Stimulated activated CD8-positive, alpha-beta memory T cell treated with anti-CD3 and anti-CD28 coated beads, Interleukin-12 subunit alpha, Interleukin-12 subunit beta, amount 100 ng/mL, for 4 hours (primary cell): ENCODE measurements at places on chromosomes 2 and 18.

DNA sequence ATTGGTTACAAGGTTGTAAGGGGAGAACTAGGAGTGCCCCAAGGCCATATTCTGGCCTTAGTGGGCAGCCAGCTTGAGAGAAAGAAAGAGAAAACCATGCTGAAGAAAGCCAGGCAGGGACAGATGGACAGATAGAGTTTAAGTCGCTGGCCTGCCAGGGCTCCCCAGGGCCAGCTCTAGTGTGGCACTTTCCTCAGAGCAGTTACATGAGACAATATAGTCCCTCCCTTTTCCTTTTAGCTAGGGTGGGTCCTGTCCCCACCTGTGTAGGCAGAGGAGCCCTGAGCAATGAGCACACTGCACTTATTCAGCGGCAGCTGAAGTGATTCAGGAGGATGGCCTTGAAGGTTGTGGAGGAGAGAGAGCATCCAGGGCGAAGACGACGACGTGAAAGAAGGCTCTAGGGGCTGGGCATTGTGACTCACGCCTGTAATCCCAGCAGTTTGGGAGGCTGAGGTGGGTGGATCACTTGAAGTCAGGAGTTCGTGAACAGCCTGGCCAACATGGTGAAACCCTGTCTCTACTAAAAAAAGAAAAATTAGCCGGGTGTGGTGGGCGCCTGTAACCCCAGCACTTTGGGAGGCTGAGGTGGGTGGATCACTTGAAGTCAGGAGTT is 152.0 kb upstream of the SLC1A4 start:
- no peak for DNase-seq

GRCh38 chr18:13623348-13623747 is 103.0 kb downstream of the FAM210A start:
- no peak for DNase-seq

DNA sequence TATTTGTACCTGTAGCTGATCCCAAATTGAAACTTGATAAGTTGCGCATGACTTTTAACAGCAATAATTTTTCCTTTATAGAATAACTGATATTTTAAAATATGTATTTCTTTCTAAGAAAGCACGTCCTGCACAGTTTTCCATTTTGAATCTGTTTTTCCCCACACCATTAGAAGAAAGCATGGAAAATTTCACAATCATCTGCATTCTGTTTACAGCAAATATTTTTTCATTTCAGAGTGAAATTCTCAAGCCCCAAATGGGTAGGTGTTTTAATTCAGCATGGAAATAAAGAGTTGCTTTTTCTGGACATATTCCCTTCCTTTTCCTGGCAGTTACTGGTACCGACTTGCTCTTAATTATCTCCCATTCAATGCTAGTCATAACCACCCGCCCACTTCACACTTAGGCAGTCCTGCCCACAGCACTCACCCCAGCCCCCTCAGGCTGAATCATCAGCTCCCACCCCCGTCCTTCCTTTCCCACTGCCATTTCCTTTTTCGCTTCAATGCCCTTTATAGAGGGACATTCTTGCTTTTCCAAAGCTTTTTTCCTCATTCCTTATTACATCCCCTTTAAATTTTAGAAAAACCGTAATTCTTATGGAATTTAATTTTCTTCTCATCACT is 89.2 kb upstream of the GLS start:
- DNase-seq, result peak; percentile 37

- no peak for DNase-seq
Observed at GRCh38 chr2:225584796-225585195, 185.3 kb downstream of the NYAP2 start.

DNA sequence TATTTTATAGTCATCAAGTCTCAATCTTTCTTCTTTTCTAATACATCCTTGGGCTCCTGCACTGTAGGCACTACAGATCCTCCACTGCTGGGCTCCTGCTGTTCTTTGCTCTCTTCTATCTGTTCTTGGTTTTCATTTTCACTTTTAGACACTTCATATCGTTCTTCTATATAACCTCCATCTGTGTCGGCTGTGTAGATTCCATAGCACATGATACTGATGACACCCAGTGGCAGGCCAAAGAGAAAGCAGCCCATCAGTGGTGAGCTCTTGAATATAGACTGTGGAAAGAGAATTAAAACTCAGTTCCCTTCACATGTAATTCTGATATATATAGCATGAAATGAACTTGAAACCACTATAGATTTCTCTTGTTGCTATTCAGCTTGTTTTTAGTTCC is 38.0 kb downstream of the TMX3 start:
- no peak for DNase-seq

- no peak for DNase-seq
Observed at GRCh38 chr2:18119883-18120282, 241.4 kb downstream of the KCNS3 start.

GRCh38 chr18:22250591-22250996 is 81.2 kb downstream of the GATA6 start:
- no peak for DNase-seq

GRCh38 chr2:126643972-126644371 is 12.0 kb upstream of the GYPC start:
- no peak for DNase-seq

DNA sequence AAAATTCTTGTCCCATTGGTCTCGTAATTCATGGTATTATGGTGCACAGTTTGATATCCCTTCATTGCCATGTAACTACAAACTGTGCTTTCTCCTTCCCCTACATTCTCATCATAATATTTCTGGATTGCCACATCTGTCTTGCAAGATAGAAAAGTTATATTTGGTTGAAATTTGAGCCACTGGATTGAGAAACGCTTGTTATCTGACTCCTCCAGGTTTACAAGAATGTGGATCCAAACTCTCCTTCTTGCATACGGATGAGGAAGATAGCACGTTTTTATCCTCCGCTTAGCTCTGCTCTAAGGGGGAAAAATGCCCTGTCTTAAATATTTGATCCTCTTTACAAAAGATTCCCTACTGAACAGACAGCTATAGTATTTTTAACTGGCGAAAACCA is 438.2 kb downstream of the TSN start:
- no peak for DNase-seq

GRCh38 chr2:10428924-10429323 is 19.2 kb downstream of the ODC1 start:
- DNase-seq, result no peak

DNA sequence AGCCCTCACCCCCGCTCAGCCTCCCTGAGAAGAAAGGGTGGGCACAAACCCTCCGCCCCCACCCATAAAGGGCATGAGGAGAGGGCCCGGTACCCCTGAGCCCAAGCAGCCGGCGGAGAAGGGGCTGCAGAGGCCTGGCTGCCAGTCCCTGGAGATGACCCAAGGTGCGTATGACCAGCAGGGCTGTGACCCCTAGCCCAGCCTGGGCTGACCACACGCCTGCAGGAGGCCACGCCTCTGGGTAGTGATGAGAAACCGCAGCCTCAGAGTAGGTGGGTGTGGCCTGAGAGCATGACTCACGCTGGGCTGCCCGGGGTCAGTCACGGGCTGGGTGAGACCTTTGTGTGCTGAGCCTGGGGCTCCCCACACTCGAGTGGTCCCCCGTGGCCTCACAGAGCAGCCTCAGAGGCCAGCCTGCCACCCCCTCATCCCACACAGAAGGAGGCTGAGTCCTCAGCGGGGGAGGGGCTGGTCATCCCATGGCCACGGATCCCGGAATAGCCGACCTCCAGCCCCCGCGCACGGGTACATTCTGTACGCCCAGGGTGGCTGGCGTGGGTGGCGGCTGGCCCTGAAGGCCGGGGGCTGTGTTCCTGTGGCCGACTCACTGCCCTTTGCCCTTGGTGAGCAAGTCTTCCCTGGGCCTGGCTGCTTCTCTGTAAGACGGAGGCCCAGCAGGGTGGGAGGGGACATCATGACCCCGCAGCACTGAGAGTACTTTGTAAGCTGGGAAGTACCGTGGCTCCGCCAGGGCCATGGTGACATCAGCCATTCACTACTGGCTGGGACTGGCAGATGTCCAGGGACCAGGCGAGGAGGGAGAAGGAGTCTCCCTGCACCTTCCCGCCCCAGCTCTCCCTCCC is 110.8 kb upstream of the OTOS start:
- DNase-seq, result no peak

GRCh38 chr2:44347526-44347925 is 13.8 kb downstream of the PREPL start:
- DNase-seq, result no peak

GRCh38 chr2:199449455-199449854 is 8.3 kb downstream of the SATB2 start:
- DNase-seq, result no peak

DNA sequence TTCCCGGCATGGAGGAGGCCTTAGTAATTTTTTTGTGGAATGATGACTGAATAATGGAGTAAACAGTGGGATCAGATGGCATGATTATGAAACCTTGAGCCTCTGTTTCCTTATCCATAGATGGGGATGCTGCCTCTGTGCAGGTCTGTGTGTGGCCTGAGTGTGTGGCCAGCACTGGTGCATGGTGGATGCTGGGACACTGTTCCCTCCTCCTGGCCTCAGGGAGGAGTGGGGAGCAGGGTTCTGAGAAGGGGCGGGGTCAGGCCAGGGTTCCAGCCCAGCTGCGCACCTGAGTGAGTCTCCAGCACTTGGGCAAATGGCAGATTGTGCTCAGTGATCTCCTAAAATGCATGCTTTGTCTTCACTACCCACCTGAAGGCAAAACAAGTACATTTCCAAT is 66.4 kb downstream of the DCDC2C start:
- DNase-seq, result no peak

DNA sequence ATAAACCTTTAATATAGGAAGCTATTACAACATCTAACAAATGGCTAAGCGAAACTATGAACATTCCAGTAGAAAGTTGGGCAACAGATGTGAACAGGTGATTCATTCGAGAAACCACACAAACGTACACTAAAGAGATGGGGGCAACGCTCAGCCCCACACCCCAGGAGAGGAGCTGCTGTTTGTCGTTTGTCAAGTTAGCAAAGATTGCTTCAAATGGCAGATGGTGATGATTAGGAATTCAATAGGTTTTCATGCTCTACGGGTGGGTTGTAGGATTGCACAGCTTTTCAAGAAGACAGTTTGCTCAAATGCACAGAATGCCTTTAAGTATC is 154.7 kb upstream of the HDAC4 start:
- no peak for DNase-seq

DNA sequence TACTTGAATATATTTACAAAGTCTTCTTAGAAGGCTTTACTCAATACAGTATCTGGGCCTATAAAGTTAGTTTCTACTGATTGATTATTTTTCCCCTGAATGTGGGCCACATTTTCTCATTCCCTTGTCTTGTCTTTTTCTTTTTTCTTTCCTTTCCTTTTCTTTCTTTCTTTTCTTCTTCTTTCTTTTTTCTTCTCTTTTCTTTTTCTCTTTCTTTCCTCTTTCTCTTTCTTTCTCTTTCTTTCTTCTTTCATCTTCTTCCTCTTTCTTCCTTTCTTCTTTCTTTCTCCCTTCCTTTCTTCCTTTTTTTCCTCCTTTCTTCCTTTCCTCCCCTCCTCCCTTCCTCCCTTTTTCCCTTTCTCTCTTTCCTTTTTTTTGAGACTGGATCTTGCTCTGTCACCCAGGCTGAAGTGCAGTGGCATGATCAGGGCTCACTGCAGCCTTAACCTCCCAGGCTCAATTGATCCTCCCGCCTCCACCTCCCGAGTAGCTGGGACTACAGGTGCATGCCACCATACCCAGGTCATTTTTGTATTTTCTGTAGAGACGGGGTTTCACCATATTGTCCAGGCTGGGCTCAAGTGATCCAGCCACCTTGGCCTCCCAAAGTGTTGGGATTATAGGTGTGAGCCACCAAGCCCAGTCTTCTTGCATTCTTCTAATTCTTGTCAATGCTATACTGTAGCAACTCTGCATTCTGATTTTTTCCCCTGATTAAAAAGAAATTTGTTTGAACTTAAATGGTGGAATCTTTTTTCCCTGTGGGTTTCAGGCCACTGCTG is 133.1 kb upstream of the FBXO11 start:
- no peak for DNase-seq

DNA sequence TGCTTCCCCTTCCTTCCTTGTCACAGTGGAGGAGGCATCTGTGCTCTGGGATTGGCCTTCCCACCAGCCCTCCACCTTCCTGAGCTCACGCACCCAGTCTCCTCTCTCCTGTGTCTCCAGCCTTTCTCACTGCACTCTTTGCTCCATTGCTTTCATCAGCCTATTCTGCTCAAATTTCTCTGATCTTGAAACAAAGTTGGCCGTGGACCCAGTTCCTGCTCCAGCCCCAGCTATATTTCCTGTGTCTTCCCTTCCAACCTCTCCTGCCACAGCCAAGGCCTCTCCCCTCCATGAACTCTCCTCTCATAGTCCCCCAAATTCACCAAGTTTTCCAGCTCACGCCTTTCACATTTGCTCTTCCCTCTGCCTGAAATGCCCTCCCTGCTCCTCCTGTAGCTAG is 226.6 kb upstream of the AGAP1 start:
- DNase-seq, result no peak

GRCh38 chr18:22900558-22901238 is 32.4 kb upstream of the RBBP8 start:
- DNase-seq, result no peak

DNA sequence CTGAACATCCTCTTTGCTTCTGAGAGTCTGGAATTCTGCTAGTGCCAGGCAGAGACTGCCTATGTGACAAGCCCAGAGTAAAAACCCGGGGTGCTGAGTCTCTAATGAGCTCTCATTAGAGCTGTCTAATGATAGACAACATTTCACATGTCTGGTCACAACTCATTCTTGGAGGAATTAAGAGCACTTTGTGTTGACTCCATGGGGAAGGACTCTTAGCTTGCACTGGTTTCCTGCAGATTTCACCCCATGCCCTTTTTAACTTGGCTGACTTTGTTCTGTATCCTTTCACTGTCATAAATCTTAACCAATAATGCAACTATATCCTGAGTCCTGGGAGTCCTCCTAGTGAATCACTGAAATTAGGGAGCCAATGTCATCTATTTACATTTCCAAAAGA is 33.5 kb downstream of the FBXO15 start:
- DNase-seq, result no peak

GRCh38 chr18:26703170-26703930 is 155.0 kb upstream of the KCTD1 start:
- DNase-seq, result no peak

GRCh38 chr2:12114816-12115215 is 368.4 kb downstream of the LPIN1 start:
- DNase-seq, result no peak

GRCh38 chr2:188576651-188577050 is 285.0 kb downstream of the GULP1 start:
- no peak for DNase-seq

DNA sequence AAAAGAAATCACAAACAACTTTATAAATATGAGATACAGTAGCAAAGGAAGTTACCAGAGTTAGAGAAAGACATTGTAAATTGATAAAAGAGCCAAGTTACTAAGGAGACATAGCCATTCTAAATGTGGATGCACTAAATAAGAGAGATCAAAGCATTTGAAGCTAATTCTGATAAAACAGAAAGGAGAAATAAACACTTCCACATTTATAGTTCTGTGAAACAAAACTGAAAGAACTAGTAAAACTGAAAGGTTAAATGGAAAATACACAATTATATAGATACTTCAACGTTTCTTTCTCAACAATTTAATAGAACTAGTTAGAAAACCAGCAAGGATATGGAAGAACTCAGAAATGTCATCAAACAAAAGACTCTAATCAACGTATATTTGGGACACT is 309.0 kb upstream of the CDH2 start:
- DNase-seq, result no peak

GRCh38 chr18:57164401-57164800 is 17.5 kb downstream of the BOD1L2 start:
- no peak for DNase-seq
